Skeletal muscle cell (primary cell): ENCODE measurements at places on chromosomes 3 and 15.

DNA sequence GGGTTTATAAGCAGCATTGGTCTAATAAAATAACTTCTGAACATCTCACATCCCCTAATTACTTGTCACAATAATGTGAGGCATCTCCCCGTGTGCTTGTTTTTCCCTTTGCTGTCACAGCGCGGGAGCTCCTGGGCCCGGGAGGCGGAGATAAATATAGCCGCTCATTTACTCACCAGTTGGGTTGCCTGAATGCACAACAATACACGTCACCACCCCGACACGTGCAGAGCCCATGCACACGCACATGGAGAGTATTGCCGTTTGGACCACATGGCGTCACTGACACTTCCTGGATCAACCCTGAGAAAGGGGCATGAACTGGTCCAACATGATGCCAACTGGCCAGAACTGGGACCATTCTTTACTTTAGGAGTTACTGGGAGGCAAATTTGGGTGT, 76.2 kb downstream of the MRPL46 start:
- no peak for DNase-seq

DNA sequence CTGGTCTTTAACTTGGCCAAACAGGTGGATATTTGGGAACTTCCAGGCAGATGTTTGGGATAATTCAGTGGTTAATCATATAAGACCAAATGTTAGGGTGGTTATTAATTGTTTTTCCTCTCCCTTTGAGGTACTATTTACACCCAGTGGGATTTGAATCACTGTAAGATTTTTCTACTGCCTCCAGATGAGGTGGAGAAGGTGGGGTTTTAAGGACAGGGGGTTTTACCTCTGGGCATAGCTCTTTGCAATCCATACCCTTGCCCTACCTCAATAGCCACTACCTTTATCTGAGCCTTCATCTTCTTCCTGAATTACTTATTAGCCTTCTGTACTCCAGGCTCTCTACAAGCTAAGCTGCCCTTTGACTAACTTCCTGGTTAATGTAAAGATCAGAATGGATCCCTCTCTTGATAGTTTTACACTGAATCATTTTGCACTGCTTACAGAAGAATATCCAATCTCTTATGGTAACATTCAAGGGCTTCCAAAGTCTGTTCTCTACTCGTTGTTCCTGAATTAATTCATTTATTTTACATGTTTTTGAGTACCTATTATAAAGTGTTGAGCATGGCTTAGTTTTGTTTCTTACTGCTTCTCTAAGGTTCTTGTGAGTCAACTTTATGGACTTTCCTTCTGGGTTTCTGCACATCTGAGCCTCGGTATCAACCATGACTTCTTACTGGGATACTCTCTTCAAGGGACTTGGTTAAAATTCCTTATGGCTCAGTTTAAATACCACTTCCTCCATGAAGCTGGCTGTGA, 331.2 kb upstream of the TBL1XR1 start:
- no peak for DNase-seq

DNA sequence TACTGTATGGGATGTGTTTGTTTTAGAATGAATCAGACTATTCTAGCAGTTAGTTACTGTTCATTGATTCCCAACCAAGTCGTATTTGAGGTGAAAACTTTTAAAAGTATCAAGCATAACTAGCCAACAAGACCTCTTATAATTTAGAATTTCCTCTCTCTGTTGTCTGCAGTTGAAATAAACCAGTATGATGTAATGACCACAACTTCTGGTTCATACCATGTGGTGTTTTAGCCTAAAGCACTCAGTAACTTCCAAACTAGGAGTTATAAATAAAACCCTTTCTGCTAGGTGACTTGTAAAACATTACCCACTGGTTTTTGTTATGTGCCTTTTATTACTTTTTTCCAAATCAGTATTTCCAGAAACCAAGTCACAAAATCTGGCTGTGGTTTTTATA, 19.8 kb upstream of the P2RY12 start:
- DNase-seq = peak; percentile 43

GRCh38 chr15:78925956-78926743, 18.7 kb downstream of the CTSH start:
- DNase-seq = no peak

DNA sequence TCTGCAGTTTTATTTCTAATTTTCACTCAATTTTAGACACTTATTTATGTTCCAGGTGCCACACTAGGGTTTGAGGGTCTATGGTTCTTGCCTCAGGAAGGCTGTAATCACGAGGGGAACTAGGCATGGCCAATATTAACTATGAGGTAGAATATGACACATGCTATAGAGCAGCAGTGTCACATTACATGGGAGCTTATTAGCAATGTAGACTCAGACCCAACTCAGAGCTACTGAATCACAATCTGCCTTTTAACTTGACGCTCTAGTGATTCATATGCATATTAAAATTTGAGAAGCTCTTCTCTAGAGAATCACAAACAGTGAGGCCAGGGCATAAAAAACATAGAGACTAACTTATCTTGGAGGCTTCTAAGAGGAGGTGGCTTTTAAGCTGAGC, 32.8 kb upstream of the MRPL3 start:
- peak; percentile 42 for DNase-seq

GRCh38 chr3:174783502-174783901, 75.6 kb upstream of the NAALADL2 start:
- no peak for DNase-seq

DNA sequence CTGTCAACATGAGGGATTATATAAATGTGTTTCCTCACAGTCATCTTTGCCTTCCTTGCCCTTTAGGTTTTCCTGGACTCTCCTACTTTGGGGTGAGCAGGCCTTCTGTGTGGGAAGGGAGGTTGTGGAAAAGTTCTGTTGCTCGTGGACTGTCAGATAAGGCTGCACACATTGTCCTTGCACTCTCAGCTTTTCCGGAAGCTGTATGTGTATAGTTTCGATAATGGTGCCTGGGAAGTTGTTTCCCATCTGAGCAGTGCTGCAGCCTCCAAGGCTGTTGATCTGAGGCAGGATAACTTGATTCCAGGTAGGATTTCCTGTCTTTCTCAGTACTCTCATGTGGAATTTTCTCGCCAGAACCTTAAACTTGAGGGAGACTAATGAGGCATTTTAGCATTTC, 297.8 kb upstream of the AZI2 start:
- no peak for DNase-seq

GRCh38 chr15:64111679-64112050, 15.9 kb downstream of the SNX1 start:
- DNase-seq = no peak

DNA sequence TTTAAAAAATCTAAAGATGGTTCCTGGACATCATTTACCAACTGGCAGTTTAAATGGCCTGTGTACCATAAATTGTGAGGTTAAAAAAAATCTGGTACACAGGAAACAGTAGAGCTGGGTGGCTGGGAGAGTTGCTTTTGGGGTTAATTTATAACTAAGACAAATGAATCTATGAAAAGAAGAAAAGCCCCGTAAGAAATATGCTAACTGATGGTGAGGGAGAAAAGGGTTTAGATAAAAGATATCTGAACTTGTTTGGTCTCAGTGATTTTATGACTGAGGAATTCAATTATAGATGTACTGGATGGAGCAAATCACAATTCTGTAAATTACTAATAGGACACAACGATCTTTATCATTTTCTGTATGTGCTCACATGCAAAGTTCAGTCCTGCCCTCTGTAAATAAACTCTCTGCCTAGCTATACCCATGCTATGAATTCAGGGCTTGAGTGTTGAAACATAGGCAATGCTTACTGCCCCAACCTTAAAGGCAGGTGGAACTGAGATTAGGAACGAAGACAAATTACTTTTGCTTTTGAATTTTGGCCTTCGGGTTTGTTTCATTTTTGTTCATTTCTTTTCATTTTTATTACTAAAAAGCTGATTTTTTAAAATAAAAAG, 28.0 kb downstream of the PPARG start:
- no peak for DNase-seq

- no peak for DNase-seq
Observed at GRCh38 chr3:20739814-20740213, 553.8 kb upstream of the SGO1 start.

GRCh38 chr3:124556636-124557035, 173.6 kb upstream of the UMPS start:
- no peak for DNase-seq

DNA sequence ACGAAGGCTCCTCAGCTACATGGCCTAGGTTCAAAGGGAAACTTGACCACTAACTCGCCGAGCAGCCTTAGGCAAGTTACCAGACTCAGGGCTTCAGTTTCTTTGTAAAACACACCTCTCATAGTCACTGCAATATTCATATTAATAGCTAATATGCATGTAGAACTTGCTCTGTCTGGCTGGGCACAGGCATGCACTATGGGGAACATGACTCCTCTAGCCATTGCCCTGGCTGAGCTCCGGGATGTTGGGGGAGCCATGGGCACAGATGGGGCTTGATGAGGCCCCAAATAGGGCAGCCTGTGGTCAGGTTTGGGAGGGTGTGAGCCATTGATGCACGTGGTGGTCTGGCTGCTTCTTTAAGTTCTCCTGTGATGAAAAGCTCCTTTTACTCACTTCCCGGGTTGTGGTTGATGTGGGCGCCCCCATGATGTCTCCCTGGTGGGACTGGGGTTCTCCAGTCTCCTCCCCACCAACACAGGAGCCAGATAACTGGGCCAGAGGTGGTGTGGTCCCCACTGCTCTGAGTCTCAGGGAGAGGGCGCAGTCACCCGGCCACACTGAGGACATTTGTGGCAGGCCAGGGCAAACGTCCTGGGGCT, 29.4 kb upstream of the DUSP7 start:
- DNase-seq = no peak

DNA sequence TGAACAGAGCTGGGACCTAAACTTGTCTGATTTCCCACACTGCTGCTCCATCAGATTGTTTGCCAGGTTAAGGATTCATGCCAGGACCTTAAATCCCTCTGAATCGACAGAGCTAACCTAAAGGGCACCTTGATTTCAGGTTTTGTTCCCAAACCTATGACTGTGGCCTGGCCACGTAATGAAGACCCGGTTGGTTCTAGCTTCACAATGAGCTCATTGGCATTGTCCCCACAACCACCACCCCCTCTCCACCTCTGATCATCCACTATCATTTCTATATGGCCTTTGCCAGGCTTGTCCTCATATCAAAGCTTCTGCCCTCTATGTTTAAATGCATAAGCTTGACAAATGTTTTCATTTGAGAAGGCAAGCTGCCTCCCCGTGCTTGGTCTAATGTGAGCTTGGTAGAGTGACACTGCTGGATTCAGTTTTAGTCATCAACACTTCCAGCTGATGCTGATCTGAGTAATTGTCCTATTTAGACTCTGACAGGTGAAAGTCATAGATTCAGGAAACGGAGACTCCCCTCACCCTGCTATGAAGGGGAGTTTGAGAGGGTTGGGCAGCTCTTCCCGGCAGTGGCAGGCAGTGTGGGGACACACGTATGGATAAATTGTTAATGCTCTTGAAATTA, 407.1 kb upstream of the CFAP20DC start:
- DNase-seq = no peak

GRCh38 chr15:68693071-68693470, 114.3 kb downstream of the CORO2B start:
- no peak for DNase-seq

GRCh38 chr3:72739531-72740466, 108.4 kb downstream of the SHQ1 start:
- no peak for DNase-seq

- DNase-seq = no peak
Observed at GRCh38 chr3:148852271-148852992, 12.7 kb upstream of the CPA3 start.

GRCh38 chr3:12759693-12760565, 870 bp upstream of the TMEM40 start:
- DNase-seq = no peak

DNA sequence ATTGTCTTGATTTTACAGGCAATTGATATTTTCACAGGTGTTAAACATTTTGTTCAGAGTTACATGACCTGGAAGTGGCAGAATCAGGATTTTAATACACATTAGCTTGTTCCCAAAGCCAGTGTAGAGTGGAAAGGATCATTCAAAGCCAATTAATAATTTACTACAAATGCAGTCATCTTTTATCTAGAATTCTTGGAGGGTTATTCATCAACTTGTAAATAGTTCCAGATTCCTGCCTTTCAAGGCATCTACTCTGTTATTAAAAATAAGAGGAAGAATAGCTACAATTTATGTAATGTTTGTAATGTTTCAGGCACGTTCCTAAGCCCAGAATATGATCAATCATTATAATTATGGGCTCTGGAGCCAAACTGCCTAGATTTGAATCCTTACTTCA, 358.5 kb downstream of the ZNF385D start:
- no peak for DNase-seq

- DNase-seq = no peak
Observed at GRCh38 chr3:175065497-175065896, 206.4 kb downstream of the NAALADL2 start.

GRCh38 chr3:8069471-8069870, 432.2 kb upstream of the LMCD1 start:
- DNase-seq = no peak

DNA sequence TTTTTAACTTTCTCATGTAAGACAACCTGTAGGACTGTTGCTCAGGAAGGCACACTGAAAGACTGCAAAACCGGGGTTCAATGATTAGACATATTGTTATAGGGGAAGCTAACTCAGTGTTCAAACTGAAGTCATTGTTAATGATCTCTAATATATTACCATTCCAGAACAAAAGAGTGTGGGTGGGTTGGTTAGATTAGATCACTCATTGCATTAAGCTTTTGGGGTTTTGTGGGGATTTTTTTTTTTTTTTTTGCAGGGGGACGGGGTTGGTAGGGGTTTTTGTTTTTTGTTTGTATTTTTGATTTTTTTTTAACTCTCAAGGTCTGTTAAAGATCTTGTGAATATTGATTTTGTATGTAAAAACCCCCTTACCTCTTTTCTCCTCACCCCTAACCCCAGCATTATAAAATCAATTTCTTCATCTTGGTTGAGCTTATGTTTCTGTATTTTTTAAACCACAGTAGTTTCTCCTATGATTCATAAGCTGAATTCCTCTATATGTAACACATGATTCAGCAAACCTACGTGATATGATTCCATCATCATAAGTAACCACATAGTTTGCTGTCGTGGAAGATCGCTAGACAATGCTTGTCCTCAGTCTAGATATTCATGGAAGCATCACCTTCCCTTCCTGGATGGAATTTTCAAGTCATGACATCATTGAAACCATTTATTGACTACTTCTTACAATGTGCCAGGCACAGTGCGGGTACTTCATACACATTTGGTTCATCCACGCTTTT, 544.1 kb upstream of the MDFIC2 start:
- DNase-seq = peak; percentile 88
